IMR-90 (cell line): ENCODE measurements at places on chromosomes 7 and 10. TPM values are rescaled to one million over a fixed set of nuclear protein-coding genes. Genes with fewer than 3 reads are reported as not detected.
A peak's percentile ranks its signal among the peaks of the same experiment; 100 is the strongest.

- peak; percentile 26 for DNase-seq
Measured at GRCh38 chr10:21495002-21495751, 30.3 kb downstream of the SKIDA1 start.

DNA sequence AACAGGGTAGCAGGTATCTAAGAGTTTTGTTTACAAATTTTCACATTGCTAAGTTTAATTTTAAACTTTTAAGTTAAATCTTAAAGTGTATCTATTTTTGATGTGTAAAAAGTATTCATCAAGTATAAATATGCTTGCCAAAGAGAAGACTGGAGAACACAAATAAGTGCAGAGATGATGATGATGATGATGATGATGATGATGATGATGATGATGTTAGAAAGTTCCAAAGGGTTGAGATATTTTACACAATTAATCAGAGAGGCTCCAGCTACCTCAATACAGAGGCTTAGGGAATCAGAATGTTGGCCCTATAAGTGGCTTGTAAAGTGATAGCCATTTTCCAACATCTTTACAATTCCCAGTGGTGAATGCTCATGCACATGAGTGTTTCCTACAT, 209.0 kb upstream of the NPVF start:
- no peak for DNase-seq

C7orf33 gene
- not detected in 2 replicates for total RNA-seq

- no peak for DNase-seq
Measured at GRCh38 chr10:5485290-5485689, 14.1 kb downstream of the CALML5 start.

- DNase-seq = no peak
Measured at GRCh38 chr7:148107443-148108127, 483.0 kb upstream of the C7orf33 start.

DNA sequence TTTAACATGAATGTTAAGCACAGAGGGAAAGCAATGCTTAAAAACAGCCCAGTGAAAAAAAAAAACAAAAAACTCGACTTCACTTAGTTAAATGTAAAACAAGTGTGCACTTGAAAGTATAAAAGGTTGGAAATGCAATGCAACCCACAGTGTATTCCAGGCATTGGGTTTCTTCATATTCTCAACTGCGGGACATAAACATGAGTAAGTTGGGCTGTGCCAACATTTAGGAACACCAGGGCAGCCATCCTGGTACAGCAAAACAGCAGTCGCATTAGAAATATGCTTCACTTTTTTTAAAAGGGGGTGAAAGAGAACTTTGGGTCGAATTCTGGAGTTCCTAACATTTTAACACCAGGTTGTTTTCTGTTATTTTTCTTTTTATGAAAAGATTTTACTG, 937 bp downstream of the STEAP1 start:
- no peak for DNase-seq

DNA sequence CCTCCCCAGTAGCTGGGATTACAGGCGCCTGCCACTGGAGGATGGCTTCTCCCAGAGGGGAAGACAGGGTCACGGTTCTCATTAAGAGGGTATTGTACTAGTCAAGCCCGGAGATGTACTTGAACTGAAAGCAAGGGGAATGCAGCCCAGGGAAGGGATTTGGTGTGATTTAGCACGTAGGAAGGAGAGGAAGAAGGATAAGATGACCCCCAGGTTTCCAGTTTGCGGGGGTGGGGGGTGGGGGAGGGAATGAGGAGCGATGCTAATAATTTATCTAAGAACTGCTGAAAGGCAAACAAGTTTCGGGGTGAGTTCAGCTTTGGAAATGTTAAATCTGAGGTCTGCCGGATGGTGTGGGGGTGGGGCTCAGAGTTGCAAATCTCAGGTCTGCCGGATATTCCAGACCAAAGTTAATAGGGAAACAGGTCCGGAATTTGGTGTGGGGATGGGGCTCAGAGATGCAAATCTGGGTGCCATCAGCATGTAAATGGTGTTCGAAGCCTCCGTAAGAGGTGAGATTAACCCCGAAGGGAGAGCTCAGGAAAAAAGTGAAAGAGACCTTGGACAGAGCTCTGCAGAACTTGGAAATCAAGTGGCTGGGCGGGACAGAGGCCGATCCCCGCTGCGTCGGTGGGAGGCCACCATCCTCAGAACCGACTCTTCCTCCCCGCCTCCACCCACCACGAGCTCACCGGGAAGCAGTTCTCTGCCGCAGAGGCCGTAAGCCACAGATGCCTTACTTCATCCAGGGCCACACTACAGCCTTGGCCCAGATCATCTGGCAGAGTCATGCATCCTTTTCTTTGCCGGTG, 1.6 kb upstream of the SEPHS1 start:
- peak; percentile 54 for DNase-seq

SPDYE1 gene
- total RNA-seq = not detected in 2 replicates

DNA sequence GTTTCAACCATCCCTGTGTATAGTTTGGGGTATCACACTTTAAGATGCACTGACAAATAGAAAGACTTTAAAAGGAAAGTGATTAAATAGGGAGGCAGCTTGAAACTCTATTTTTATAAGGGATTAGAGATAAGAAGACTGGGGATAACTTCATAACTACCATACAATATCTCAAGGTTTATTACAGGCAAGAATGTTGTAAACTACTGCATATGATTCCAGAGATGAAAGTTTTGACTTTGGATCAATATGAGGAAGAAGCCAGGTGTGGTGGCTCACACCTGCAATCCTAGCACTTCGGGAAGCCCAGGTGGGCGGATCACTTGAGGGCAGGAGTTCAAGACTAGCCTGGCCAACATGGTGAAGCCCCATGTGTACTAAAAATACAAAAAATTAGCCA, 96.1 kb downstream of the DNAJC1 start:
- DNase-seq = no peak
